ENCODE measurements at places on chromosomes 6 and 20.

- no peak for DNase-seq
Measured at GRCh38 chr20:6764619-6765018, 2.9 kb upstream of the BMP2 start.

GRCh38 chr6:42898891-42899361 is 16.9 kb upstream of the PTCRA start:
- DNase-seq = peak; percentile 32

GRCh38 chr6:129314575-129314974 is 395.4 kb downstream of the ARHGAP18 start:
- no peak for DNase-seq

- peak; percentile 1 for DNase-seq
Measured at GRCh38 chr6:122289762-122290539, 109.5 kb upstream of the HSF2 start.

DNA sequence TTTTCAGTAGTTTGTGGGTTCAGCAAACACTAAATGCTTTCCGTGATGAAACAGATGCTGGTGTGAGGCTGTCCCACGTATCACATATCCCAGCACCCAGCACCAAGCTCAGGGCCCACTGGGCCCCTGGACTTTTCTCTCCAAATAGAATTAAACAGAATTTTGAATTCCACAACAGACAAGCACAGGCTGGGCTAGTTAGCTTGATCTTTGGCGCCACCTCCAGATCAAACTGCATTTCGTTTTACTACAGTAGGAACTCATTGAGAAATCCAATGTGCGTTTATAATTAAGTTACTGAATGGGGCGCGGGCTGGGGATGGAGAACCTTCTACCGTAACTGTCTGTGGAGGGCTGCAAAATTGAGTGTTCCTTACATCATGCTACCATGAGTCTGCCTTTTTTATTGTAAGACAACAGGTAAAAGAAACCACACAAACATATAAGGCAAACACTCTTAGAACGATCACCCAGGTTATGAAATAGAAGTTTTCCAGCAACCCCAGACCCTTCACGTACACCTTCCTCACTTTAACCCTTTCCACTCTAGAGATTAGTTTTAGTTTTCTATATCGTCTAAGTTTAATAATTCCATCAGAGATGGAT is 107.8 kb downstream of the ZFP64 start:
- DNase-seq = peak; percentile 34

GRCh38 chr6:31933537-31933936 is 6.0 kb downstream of the C2 start:
- DNase-seq = no peak

- no peak for DNase-seq
Measured at GRCh38 chr6:11731423-11731822, 47.2 kb downstream of the ADTRP start.

DNA sequence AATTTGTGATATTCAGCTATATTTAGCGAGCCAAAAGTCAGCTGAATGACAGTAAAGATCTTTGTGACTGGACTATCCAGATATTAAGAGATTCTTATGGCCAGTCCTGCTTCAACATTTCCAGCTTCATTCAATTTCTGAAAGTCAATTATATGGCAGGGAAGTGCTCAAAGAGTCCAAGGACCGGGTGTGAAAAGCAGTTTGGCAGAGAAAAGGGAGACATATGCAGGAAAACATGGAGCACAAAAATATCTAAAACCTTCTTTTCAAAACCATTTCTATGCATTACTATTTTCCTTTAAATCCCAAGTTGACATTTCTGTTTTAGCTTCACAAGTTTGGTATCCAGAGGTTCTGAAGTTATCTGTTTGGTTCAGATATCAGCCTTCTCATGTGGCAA is 5.0 kb downstream of the MPC1 start:
- DNase-seq = no peak

- no peak for DNase-seq
Measured at GRCh38 chr20:58824843-58825242, 25.9 kb downstream of the GNAS-AS1 start.

DNA sequence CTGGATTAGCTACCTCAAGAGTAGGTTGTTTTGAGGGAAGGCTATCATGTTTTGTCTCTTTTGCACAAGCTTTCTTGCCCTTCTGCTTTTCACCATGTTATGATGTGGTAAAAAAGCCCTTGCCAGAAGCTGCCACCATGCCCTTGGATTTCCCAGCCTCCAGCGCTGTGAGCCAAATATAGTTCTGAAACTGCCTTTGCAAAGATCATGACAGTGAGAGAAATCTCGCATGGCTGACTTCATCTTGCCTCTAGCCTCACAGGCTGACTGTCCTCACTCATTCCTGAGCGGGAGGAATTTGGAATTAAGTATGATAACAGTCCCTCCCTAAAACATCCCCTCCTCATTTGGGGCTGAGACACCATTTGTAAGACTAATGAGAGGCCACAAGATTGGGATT is 207.7 kb downstream of the BTBD9 start:
- DNase-seq = no peak

DNA sequence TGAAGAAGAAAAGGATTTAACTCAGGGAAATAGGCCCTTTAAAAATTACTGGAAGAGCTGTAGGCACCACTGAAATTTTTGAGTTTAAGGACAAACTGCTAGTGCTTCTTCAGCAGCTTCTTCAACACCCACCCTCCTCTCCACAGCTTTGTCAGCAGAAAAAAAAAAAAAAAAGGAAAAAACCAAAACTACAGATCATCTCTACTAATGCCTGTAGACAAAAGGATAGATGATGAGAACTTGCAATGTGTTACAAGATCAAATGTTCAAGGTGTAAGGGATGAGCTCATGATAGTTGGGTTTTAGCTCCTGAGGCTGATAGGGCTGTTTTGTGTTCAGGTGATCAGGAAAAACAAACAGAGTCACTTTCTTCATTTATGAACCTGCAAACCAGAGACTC is 55.2 kb upstream of the PREP start:
- DNase-seq = no peak

DNA sequence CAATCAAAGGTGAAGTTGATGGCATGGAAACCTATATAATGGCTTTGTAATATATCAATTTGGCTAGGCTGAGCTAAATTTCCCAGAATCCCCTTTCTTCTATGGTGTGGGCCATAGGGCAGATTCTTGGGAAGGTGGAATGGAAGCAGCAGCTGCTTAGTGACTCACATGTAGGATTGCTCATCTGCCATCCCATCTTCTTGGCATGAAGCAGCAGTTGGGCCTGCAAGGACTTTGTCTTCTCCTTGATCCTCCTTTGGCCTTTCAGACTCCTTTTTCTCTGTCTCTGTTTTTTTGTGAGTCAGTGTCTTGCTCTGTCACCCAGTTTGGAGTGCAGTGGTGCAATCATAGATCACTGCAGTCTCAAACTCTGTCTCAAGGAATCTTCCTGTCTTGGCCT is 52.6 kb upstream of the CEP162 start:
- peak; percentile 18 for DNase-seq

DNA sequence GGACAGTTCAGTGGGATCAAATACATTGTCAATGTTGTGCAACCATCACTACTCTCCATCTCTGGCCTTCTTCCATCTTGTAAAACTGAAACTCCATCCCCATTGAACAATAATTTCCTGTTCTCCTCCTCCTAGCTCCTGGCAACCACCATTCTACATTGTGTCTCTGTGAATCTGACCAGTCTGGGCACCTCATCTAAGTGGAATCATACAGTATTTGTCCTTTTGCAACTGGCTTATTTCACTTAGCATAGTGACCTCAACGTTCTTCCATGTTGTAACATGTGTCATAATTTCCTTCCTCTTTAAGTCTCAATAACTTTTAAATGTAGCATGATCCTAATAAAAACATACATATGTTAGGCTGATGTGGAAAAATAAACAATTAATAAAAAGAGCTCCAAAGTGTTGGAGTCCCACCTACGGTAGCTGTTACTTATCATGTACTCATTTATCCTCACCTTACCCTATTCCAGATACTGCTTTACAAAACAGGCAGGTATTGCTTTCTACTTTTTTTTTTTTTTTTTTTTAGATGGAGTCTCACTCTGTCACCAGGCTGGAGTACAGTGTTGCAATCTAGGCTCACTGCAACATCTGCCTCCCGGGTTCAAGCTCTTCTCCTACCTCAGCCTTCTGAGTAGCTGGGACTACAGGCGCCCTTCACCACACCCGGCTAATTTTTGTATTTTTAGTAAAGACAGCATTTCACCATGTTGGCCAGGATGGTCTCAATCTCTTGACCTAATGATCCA is 91.9 kb downstream of the TNFAIP3 start:
- no peak for DNase-seq

DNA sequence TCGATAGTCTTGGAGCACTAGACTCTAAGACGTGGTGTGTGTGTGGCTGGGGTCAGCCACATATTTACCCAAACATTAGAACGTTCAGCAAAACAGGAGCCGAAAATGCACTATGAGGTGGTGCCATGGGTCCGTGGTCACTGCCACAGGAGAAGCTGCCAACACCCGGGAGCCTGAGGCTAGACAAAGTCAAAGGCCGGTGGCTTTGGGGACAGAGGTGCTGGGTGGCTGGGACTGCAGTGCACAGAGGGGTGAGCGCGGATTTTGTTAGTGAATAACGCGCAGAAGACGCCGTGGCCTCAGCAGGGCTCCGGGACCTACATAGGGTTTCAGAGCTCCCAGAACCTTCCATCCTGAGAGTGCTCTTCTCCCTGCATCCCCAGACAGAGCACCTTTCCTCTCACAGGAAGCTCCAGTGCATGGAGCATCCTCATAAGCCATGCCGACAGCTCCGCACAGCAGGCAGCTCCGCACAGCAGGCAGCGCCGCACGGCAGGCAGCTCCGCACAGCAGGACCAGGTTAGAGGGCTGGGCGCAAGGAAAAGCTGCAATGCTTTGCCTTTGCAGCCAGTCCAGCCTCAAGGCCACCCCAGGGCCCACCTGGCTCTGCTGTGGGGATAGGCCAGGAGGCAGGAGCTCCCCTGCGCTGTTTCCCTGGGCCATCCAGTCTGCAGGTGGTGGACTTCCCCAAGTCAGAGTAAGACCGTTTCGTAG is 304.1 kb downstream of the TAF4 start:
- DNase-seq = no peak

- no peak for DNase-seq
Measured at GRCh38 chr6:117118490-117118889, 146.9 kb upstream of the VGLL2 start.

GRCh38 chr20:44811150-44811685 is 872 bp upstream of the RIMS4 start:
- no peak for DNase-seq

DNA sequence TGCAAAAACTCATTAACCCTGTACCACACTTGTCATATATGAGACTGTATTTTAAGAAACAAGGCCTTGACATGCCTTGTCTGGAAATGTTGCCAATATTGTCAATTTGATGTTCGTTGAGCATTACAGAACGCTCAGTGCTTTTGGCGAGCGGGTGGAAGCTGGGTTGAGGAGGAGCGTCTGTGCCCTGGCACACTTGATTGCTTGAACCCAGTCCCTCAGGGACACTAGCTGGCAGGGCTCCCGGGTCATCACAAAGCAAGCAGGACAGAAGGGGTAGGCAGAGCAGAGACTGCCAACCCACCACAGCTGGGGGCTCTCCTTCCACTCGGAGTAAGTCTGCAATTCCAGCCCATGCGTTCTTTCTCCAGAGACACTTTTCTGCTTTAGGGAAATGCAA is 286.3 kb downstream of the KHDC1L start:
- DNase-seq = no peak

GRCh38 chr6:151069641-151070040 is 170.1 kb upstream of the AKAP12 start:
- no peak for DNase-seq

DNA sequence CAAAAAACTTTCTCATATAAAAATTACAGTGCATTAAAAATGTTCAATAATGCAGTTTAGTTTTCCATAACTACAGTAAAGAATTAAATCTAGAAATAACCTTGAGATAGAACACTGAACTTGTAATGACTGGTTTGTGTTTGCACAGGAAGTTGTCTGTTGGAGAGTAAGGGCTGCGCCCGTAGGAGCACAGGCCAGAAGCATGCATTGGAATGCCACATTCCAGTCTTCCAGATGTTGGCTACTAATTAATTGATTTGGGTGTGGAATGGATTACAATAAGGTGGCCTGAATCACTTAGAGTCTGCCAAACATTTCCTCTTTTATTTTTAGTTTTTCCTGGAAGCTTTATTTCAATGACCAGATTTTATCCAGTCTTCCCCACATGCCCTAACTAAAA is 582.6 kb upstream of the MMS22L start:
- no peak for DNase-seq

GRCh38 chr6:137123078-137123477 is 50.4 kb downstream of the IL22RA2 start:
- DNase-seq = no peak

GRCh38 chr6:38650207-38650752 is 10.6 kb upstream of the BTBD9 start:
- DNase-seq = no peak

GRCh38 chr20:54122189-54122588 is 51.6 kb downstream of the CYP24A1 start:
- peak; percentile 79 for DNase-seq

- no peak for DNase-seq
Measured at GRCh38 chr6:158793432-158793831, 25.7 kb downstream of the EZR start.

DNA sequence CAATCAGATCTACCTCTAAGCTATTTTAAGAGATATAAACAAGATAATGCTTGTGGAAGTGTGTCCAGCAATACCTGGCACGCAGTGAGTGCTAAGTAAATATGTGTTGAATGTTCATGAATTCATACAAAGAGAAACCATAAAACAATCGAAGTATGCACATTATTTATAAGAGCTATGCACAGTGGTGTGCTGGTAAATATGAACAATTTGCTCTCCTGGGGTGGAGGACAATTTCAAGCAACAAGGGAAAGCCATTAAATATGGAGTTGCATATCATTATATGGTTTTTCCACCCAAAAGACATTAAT is 526.6 kb upstream of the MARCKS start:
- no peak for DNase-seq

DNA sequence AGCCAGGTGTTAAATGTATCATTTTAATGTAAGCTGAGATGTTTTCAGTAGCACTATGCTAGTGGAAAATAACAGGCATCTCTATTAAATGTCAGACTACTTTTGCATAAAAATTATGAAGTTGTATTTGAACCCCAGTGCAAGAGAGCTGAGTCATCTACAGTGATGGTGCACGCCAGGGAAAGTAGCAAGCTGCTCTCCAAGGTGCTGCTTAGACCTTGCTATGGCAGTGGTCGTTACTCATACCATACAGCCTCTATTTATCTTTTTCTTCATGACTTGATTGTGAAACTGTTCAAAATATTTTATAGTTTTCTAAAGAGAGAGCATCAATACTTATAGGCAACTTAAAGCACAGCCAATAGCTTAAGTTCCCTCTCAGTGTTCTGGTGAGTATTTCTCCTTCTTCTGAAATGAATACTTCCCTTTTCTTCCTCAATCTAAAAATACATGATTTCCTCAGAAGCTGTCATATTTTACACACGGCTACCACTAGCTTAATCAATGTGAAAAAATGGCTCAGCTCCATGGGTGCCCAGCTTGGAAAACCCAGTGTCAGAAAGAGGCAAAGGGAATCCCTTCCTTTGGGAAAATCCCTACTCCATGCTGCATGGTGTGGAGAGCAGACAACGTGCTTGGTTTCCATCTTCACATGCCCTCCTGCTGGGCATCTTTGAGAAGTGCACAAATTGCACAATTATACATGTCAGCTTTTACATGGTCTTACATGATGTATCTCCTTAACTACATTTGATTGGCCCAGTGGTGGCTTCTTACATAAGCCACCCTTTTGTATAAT is 105.6 kb downstream of the ELOVL4 start:
- no peak for DNase-seq

- DNase-seq = no peak
Measured at GRCh38 chr6:75266716-75267291, 17.8 kb downstream of the TMEM30A start.

GRCh38 chr20:23187751-23188150 is 101.6 kb upstream of the CD93 start:
- no peak for DNase-seq

All from astrocyte (in vitro differentiated cells and primary cell).